Right lung (tissue), 10 donors: ENCODE measurements at places on chromosomes 2 and 18. TPM values are rescaled to one million over a fixed set of nuclear protein-coding genes. Genes with fewer than 3 reads are reported as not detected.

C2orf80 gene
- not detected for polyA plus RNA-seq

TRMT61B gene
- polyA plus RNA-seq: 17.8 TPM

PROKR1 gene
- polyA plus RNA-seq: 0.18 TPM

- DNase-seq: no peak
Measured at GRCh38 chr2:73403237-73403636, 17.6 kb downstream of the ALMS1 start.

- DNase-seq: no peak
Measured at GRCh38 chr2:196242131-196242620, 70.8 kb upstream of the STK17B start.

GRCh38 chr2:133599811-133600210, 31.5 kb upstream of the NCKAP5 start:
- DNase-seq: no peak

- no peak for DNase-seq
Measured at GRCh38 chr2:102100371-102101096, 42.0 kb upstream of the IL1R1 start.

- no peak for DNase-seq
Measured at GRCh38 chr18:45464619-45465018, 150.7 kb upstream of the SLC14A2 start.

GRCh38 chr2:23700627-23701026, 226.3 kb downstream of the ATAD2B start:
- no peak for DNase-seq

DNA sequence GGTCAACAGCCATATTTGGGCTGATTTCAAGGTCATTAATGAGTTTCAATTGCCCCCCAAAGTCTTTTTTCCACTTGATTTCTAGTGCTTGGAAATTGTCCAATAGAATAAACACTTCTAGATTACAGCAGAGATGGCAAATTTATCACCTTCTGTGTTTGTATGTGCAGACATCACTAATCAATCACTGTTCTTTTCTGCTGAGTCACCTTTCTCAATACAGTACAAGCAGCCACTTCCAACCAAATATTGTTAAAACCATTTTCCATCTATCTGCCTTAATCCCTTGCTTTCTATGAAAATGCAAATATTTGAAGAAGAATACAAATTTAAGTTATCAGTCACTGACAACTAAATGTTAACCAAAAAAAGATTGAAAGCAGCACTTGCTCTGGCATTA, 40.2 kb upstream of the ZNF521 start:
- DNase-seq: no peak

- DNase-seq: no peak
Measured at GRCh38 chr2:27442920-27443282, 720 bp downstream of the KRTCAP3 start.

DNA sequence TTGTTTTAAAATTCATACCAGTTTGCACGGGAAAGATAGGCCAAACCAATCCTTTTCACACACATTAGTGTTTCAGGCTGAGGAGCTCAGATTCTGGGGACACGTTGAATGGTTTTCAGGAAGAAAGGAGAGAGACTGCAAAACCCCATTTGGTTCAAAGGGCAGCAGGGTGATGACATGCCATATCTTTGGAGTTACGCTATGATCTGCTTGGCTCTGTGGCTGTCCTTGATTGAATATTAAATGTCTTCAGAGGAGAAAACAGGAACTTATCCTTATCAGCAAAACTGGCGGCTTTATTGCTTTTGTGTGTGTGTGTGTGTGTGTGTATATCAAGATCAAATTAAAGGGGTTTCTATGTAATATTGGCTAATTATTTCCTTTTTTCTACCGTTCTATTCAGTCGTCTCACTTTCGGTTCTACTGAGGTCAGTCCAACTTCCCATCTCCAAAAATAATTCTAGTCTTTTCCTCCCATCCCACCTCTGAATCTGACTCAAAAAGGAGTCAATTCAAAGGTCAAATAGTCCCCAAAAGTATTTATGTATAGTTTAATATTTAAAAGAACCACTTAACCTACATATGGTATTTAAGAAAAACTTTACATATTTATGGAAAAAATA, 292.9 kb upstream of the CCDC68 start:
- DNase-seq: no peak
